Stimulated activated naive CD8-positive, alpha-beta T cell treated with anti-CD3 and anti-CD28 coated beads, Interleukin-15, amount 100 ng/mL, for 72 hours (primary cell): ENCODE measurements at places on chromosomes 3 and 15.
A peak's percentile ranks its signal among the peaks of the same experiment; 100 is the strongest.

- no peak for DNase-seq
These were observed 11.2 kb downstream of the BOC start for GRCh38 chr3:113222451-113223086.

DNA sequence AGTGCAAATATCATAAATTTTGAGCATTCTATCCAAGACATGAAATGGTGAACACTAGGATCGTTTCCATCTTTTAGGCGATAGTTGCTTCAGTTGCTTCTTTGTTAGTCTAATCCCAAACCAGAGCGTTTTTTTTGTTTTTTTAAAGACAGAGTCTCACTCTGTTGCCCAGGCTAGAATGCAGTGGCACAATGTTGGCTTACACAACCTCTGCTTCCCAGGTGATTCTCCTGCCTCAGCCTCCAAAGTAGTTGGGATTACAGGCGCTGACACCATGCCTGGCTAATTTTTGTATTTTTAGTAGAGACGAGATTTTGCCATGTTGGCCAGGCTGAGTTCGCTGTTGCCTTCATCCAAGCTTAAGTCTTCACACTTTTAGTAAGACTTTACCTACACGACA is 265.3 kb downstream of the SHQ1 start:
- no peak for DNase-seq

DNA sequence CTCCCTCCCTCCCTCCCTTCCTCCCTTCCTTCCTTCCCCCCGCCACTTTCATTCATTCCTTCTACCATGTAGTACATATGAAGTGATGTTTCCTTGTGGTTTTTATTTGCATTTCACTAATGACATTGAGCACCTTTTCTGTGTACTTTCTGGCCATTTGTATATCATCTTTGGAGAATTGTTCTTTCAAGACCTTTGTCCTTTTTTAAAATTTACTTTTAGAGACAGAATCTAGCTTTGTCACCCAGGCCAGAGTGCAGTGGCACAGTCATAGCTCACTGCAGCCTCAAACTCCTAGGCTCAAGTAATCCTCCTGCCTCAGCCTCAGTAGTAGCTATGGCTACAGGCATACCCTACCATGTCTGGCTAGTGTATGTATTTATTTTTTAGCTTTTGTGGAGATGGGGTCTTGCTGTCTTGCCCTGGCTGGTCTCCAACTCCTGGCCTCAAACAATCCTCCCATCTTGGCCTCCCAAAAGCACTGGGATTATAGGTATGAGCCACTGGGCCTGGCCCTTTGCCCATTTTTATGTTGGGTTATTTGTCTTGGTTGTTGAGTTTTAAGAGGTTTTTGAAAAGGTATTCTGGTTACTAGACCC is 42.0 kb upstream of the CTDSPL2 start:
- no peak for DNase-seq

- no peak for DNase-seq
These were observed 56.7 kb upstream of the LMCD1 start for GRCh38 chr3:8444883-8445282.

DNA sequence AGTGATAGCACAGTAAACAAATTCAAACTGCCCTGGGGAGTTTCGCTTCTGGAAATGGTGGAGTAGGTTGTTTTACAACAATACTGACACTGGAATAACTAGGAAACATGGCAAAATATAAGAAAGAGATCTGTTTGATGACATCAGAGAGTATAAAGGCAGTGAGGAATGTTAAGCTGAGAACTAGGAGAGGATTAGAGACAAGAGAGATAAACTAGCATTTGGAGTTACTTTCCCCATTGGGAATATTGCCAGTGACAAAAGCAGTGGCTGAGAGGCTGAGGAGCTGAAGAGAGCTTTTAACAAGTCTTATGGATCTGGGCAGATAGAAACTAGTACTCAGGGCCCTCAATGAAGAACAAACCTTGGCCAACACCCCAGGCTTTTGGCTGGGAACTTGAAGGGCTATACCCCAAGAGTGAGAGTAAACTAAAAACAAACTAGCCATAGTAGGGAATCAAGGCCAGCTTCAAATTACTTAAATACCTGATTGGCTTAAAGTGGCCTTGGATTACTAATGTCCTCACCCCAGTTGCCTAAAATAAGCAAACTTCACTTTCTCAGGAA is 280.4 kb downstream of the KLF13 start:
- no peak for DNase-seq

DNA sequence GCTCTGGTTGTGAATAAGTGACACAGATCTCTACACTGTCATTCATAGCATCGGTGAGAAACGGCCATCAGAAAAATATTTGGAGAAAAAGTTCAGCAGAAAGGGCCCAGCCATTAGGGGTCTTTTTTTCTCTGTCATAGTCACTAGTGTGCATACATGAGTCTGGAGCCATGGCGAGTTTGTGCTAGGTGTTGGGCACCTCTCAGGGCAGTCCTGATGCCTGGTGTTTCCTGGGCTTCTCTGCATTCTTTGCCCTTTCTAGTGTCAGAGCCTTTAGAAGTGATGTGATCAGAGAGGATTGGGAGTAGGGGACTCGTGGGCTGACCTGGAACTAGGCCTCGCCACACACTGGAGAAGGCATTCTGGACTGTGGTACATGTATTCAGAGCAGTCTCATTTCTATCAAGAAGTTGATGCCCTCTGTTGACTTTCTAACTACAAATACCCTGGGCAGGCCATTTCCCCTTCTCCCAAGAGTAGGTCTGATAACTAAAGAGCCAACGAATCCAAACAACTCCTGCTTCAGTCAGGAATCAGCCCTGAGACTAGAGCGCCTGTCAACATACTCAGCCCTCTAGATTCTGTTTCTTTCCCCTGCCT is 1.6 kb downstream of the KY start:
- DNase-seq, result no peak

DNA sequence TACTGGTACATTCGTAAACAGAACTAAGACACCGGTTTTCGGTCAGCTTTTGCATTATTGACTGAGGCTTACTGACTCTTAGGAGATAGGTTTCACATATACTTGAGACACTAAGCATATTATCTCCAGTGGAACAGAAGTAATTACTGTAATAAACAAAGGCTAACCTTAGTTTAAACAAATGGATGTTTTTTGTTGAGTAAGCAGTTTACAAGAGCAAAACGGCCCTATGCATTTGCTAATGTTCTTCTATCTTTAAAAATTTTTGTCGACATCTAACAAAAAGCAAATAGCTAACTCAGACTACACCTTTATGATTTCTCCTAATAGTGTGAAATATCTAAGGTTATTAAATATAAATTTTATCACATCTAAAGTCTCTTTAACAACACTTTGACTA is 664.5 kb downstream of the ROBO1 start:
- no peak for DNase-seq

- DNase-seq, result no peak
These were observed 92.9 kb downstream of the THRB start for GRCh38 chr3:24401811-24402185.

DNA sequence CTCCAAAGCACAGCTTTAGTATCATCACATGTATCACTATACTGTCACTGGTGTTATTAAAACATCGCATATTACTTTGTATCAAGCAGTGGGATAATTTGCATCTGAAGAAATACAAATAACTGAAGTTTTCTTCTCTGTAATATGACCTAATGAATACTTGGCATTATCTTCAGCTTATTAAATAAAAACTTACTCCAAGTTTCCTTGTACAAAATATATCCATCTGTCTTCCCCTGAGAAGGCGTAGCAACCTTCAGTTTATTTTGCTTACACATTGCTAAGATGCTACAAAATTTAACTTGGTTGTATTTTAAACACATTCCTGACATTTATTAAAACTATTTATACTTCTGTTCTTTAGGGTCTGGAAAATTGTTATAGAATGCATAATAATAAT is 13.7 kb downstream of the FGF7 start:
- DNase-seq, result no peak

DNA sequence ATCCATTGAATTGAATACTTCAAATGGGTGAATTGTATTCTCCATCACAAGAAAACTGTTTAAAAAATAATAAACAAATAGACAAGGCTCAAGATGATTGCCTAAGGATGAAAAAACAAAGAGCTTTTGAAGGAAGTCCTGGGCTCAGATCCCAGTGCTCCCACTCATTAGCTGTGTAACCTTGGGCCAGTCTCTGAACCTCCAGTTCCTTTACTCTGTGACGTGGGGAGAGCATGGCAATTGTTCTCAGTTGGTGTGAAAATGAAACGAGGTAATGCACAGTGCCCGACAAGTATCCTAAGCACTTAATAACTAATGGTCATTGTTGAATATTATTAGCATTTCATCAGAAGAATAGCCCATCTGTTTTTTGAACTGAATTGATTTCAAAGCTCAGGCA is 40.7 kb downstream of the TNIK start:
- no peak for DNase-seq

GRCh38 chr3:194446172-194446571 is 40.6 kb downstream of the ATP13A3 start:
- no peak for DNase-seq

DNA sequence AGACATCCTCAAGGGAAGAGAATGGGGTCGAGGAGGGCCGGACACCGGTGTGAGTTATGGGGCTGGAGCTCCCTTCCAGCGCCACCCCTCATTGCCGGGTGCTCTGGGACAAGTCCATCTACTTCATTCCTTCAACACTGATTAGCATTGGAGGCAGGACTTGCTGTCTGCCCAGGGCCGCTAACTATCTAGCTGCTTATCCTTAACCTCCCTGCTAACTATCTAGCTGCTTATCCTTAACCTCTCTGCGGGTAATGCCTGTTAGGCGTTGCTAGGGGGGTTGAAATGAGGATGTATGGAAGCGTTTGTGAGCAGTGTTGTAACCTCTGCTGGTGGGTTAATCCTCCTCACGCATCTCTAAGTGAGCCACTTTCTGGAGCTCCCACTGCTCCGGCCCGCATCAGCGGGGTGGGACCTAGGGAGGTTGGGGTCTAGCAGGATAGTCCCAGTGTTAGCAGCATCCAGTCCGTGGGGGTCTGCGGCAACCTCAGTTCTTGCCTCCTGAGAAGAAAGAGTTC is 10.9 kb upstream of the CHAC1 start:
- no peak for DNase-seq

DNA sequence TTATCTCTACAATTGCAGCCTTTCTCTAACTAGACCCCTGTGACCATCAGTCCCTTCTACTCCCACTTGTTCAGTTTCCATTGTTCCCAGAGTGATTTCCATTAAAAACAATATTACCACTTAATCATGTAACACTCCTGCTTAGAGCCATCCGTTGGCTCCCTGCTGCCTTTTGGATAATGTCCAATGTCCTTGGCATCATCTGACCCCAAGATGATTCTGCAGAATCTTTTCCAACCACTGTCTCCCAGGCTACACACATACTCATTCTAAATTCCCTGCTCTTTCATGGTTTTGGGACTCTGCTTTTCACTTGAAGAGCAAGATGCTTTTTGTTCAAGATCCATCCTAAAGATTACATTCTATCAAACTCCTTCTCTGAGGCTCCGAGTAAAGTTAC is 7.1 kb downstream of the KCNH8 start:
- no peak for DNase-seq

GRCh38 chr3:36381311-36381956 is 1.1 kb downstream of the STAC start:
- DNase-seq, result no peak

DNA sequence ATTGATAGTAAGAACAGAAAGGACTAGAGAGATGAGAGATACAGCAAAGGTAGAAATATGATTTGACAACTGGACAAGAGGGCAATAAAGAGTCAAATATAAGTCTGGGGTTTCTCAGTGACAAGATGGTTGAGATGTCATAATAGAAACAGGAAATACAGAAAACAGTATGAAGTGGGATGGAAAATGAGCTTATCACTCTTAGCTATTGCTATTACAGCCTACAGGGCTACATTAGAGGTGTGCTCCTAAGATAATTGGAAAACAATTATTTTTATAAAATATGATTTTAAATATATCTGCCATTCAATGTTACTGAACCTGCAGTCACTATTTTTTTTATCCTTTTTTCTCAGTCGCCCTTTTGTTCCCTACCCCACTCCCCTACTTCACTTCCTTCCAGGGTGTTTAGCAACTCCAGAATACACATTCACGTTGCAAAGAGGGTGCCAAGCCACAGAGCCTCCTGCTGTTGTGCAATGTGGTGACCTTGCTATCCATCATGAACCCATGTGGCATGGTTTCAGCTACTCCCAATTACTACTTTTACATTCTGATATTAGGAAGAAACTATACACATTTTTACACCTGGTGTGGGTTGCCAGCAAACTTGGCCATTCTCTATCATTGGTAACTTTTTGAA is 6.0 kb downstream of the NRG4 start:
- no peak for DNase-seq

DNA sequence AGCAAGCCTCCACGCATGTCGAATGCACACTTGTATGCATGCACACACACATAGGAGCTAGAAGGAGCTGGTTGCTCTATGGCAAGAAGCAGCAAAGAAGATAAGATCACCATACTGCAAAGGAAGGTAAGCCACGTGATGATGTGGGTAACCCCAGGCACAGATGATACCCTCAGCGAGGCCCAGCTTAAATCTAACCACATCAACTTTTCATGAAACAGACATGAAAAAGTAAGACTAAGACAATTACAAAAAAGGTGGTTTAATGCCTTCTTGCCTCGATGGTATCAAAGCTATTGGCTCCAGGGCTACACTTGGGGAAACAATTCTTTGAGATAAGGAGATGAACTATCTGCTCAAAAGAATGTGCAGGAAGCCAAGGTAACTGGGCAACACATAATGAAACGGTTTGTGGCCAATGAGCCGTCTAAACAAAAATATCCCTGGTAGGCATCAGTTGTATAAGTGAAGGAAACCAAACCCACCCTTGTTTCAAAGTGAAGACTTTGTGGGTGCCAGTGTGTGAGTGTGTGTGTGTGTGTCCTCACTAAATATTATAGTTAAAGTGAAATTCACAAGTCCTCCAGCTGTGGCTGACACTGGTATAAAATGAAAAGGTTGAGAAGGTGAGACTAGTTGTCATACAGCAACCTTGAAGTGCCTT is 365.7 kb upstream of the ICE2 start:
- DNase-seq, result peak; percentile 67
